HT-29 (cell line): ENCODE measurements at places on chromosomes 1 and 21. TPM values are rescaled to one million over a fixed set of nuclear protein-coding genes. Genes with fewer than 3 reads are reported as not detected.

- no peak for DNase-seq
These were observed 513.6 kb downstream of the USP25 start for GRCh38 chr21:16243396-16243795.

The ELAVL4 gene
- total RNA-seq, result not detected in 2 replicates

The RGS1 gene
- total RNA-seq, result not detected in 2 replicates

GRCh38 chr1:244665771-244666217 lies 12.9 kb downstream of the DESI2 start:
- DNase-seq, result no peak

The TMCC2 gene
- total RNA-seq, result 0.08 and 0.21 TPM in 2 replicates

- no peak for DNase-seq
These were observed 12.2 kb downstream of the C1orf74 start for GRCh38 chr1:209772126-209772525.

DNA sequence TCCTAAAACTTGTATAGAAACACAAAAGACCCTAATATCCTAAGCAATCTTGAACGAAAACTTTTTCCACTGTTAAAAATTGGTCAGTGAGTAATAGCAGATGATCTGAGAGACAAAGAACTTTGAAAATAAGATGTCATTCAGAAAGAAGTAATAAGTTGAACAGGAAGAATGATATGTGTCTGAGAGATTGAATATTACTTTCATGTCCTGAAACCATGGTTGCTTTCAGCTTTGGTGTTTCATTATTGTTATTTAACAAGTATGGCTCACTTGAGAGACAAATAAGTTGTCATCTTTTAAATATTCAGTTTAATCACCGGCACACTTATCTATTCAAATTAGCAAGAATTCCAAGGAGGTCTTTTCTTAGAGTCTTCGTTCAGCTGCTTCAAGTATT lies 11.4 kb downstream of the PRKACB start:
- no peak for DNase-seq

DNA sequence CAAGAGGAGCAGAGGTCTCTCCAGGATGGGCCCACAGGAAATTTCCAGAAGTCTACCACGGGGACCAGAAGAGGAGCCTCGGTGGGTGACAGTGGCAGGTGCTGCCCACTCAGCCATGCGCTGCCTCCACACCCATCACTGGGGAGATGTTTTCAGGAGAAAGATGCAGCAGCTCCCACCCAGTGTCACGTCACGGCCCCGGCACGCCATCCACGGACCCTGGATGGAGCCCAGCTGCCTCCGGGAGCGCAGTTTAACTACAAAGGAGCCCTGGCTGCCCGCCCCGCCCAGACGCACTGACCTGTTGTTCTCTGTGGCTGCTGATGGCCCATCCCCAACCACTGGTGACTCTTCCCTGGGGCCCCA lies 6.8 kb downstream of the TSPEAR start:
- DNase-seq, result no peak

- peak; percentile 45 for DNase-seq
These were observed 19.7 kb downstream of the BCAR3 start for GRCh38 chr1:93661829-93662474.

DNA sequence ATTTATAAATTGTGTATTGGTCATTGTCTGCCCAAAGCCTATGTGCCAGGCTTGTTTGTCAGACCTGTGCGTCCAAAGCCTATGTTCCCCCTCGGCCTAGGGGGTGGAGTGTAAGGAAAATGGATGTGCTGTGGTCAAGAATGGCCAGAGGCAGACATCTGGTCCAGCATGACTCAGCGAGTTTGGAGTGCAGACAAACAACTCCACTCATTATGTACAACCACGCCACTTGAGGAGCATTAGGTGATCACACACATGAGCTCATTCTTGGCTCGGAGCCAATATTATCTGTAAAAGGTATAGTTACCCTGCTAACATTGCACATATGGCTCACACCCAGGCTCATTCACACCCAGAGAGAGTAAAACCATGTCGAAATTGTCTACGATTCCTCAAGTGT lies 1047.6 kb upstream of the ADGRL4 start:
- DNase-seq, result peak; percentile 62

- no peak for DNase-seq
These were observed 29.0 kb downstream of the SIM2 start for GRCh38 chr21:36727866-36728265.

DNA sequence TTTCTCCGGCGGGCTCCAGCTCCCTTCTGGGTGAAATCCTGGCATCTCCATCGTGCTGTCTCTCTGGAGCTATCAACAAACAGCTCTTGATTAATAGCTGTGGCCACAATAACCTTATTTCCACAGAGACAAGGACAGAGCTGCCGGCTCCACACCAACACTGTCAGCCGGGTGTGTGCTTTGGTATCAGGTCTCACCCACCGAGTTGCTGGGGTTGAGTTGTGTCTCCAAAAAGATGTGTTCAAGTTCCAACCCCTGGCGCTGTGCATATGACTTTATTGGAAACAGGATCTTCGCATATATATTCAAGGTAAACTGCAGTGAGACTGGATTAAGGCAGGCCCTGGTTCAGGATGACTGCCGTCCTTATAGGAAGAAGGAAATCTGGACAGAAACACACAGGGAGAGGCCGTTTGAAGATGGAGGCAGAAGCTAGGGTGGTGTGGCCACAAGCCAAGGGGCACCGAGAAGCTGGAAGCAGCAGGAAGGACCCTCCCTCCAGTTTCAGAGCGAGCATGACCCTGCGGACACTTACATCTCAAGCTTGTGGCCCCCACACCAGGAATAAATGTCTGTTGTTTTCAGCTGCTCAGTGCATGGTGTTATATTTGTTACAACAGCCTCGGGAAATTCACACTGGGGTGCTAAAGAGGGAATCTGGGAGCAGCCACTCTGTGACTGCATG lies 88.4 kb upstream of the TMPRSS2 start:
- DNase-seq, result no peak

DNA sequence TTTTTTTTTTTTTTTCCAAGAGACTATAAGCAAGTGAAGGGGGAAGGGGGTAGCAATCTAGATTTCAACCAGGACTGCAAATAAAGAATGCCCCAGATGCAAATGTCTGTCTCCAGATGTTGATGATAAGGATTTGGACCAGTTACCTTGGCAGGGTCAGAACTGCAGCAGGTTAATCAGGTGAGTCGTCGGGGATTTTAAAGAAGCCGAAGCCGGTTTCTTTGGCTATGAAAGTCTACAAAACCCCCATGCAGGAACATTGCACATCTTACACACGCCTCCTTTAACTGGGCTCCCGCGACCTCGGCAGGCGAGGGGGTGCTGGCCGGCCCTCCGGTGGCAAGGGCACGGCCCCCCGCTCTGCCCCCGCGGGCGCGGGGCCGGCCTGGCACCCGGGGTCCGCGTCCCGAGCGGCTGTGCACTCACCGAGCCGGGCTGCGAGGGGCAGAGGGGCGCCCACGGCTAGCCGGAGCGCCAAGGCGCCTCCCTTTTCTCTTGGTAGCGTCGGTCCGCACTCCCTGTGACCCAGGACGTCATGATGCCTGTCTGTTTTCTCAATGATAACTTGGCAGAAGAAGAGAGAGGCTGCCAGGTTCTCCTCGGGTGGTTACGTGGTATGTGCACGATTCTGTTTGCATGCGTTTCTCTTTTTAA lies 366.3 kb upstream of the ESRRG start:
- DNase-seq, result peak; percentile 22

GRCh38 chr1:98188774-98189173 lies 267.9 kb upstream of the DPYD start:
- no peak for DNase-seq

DNA sequence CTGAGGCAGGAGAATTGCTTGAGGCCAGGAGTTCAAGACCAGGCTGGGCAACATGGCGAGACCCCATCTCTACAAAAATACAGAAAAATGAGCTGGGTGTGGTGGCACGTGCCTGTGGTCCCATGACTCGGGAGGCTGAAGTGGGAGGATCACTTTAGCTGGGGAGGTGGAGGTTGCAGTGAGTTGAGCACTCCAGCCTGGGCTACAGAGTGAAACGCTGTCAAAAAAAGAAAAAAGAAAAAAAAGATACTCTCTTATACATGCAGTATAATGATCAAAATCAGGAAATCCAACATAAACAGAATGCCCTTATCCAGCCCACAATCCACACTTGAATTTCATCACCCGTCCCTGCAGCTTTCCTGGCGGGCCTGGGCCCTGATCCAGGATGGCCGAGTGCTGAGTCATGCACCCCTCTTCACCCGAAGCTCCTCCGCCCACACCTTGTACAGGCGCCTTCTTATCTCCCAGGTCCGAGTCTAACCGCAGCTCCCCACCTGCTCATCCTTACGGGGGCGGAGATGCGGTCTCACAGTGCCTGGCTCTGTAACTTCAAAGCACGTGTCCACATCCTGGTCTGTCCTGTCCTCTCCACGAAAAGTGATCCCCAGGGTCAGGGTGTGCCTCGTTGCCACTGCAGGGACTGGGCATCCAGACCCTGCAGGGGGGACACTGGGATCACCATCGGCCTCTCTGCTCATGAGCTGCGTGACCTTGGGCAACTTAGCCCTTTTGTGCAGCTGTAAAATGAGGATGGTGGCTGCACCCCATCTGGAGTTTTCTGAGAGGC lies 120.2 kb upstream of the SLC45A1 start:
- peak; percentile 83 for DNase-seq

GRCh38 chr21:44780767-44781459 lies 20.7 kb downstream of the UBE2G2 start:
- DNase-seq, result no peak

The LAMB3 gene
- 109 and 120 TPM in 2 replicates for total RNA-seq

GRCh38 chr1:165153182-165153581 lies 203.3 kb downstream of the LMX1A start:
- DNase-seq, result no peak

The ZNHIT6 gene
- total RNA-seq, result 3.7 and 4.5 TPM in 2 replicates

GRCh38 chr1:160210561-160210960 lies 5.4 kb downstream of the PEA15 start:
- DNase-seq, result no peak

- DNase-seq, result no peak
These were observed 30.8 kb upstream of the PTGFRN start for GRCh38 chr1:116878804-116879477.

The GUCA2B gene
- total RNA-seq, result 0.26 and 0.84 TPM in 2 replicates

DNA sequence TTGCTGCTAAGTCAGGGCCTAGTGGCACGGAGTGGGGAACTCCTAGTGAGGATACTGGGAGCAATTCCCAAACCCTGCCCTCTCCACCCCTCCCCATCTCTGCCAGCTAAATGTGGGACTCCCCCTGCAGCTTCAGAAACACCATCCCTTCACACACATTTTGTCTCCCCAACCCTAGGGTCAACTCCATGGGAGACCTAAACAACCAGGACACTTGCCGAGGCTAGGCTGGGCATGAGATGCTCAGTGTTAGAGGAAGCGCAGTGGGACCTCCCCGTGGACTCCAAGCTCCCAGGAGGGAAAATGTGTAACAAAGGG lies 1.5 kb downstream of the RNF186 start:
- DNase-seq, result no peak

GRCh38 chr1:64292399-64292798 lies 89.0 kb downstream of the UBE2U start:
- DNase-seq, result no peak

- DNase-seq, result no peak
These were observed 15.1 kb upstream of the PITHD1 start for GRCh38 chr1:23763041-23763577.

GRCh38 chr21:32861866-32862265 lies 90.3 kb upstream of the PAXBP1 start:
- no peak for DNase-seq

- no peak for DNase-seq
These were observed 282.7 kb downstream of the KIF26B start for GRCh38 chr1:245437369-245438062.

GRCh38 chr1:225559326-225559725 lies 93.6 kb downstream of the ENAH start:
- no peak for DNase-seq

DNA sequence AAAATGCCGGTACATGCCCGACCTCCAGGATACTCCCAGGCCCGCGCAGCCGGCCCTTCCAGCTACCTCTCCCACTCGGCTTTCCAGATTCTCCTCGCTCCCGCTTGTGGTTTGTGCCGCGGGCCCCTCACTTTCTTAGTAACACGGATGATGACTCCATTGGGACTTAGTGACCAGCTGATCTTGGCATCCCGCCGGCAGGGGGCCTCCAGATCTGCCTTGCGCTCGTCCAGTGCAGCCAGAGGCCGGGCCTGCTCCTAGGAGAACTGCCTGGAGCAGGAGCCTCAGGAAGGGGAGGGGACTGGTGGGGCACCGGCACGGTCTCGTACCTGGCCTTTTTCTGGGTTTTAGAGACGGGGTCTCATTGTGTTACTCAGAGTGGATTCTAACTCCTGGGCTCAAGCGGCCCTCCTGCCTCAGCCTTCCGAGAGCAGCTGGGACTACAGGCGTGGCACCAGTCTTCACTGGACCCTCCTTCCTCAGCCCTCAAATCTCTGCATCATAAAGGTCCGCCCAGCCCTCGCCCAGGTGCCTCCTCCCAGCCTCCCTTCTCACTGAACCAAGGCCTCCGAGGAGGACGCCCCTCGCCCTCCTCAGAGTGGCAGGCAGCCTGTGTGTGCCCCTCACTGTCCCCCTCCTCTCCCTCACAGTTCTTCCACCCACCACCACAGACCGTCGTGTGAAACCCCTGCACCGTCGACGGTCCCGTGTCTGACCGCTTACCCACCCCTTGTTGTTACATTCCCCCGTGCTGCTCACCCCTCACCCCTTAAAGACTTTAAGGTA lies 78.6 kb downstream of the SLC25A24 start:
- peak; percentile 12 for DNase-seq

DNA sequence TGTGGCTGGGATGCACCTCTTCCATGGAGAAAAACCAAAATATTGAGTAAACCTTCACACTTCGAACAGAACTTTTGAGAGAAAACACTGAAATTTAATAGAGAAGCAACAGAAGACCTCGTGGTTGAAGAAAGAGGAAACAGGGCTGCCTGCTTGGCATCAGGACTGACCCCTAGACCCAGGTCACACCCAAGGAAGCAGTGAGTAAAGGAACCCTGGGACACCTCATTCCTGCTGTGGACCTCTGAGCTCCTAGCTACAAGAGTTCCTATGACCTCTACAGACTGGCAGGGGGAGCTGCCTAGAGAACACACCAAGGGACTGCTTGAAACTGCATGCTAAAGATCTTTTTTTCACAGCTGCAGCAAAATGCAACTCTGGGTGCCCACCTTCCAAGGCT lies 67.8 kb downstream of the FASLG start:
- no peak for DNase-seq

The GNAT2 gene
- total RNA-seq, result not detected in 2 replicates

- no peak for DNase-seq
These were observed 91.0 kb upstream of the CD55 start for GRCh38 chr1:207230441-207230840.

The S100A3 gene
- total RNA-seq, result 2.6 and 4.9 TPM in 2 replicates
